SK-N-MC (cell line): ENCODE measurements at places on chromosomes 13 and 19.

- DNase-seq, result no peak
Measured at GRCh38 chr13:110916301-110917142, 1.7 kb upstream of the ANKRD10 start.

GRCh38 chr13:93976528-93976927, 503.0 kb downstream of the DCT start:
- no peak for DNase-seq

- DNase-seq, result no peak
Measured at GRCh38 chr19:46718157-46718933, 1.4 kb upstream of the PRKD2 start.

DNA sequence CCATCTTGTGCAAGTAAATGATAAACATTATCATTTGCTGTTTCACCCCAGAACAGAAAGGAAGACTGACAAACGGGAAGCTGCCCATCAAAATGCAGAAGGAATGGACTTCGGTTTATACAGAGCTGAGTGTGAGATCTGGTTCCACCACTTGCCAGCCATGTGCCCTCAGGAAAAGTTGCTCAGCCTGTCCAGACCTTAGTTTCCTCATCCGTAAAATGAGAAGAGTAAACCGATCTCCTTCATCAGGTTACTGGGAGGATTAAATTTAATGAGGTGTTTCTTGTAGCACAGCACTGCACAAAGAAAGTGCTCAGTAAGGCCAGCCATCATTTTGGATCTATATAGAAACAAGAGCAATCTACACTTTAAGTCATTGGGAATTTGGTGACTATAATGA, 36.7 kb upstream of the SERP2 start:
- no peak for DNase-seq

- DNase-seq, result no peak
Measured at GRCh38 chr19:29674374-29675119, 9.3 kb downstream of the PLEKHF1 start.

DNA sequence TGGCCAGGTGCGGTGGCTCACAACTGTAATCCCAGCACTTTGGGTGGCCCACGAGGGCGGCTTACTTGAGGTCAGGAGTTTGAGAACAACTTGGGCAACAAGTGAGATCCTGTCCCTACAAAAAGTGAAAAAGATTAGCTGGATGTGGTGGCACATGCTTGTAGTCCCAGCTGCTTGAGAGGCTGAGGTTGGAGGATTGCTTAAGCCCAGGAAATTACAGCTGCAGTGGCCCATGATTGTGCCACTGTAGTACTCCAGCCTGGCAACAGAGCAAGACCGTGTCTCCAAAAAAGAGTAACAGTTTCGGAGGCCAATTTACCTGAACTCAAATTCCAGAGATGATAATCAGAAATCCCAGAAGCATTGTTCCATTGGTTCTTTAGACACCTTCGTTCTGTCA, 4.4 kb downstream of the ZNF473 start:
- DNase-seq, result no peak

DNA sequence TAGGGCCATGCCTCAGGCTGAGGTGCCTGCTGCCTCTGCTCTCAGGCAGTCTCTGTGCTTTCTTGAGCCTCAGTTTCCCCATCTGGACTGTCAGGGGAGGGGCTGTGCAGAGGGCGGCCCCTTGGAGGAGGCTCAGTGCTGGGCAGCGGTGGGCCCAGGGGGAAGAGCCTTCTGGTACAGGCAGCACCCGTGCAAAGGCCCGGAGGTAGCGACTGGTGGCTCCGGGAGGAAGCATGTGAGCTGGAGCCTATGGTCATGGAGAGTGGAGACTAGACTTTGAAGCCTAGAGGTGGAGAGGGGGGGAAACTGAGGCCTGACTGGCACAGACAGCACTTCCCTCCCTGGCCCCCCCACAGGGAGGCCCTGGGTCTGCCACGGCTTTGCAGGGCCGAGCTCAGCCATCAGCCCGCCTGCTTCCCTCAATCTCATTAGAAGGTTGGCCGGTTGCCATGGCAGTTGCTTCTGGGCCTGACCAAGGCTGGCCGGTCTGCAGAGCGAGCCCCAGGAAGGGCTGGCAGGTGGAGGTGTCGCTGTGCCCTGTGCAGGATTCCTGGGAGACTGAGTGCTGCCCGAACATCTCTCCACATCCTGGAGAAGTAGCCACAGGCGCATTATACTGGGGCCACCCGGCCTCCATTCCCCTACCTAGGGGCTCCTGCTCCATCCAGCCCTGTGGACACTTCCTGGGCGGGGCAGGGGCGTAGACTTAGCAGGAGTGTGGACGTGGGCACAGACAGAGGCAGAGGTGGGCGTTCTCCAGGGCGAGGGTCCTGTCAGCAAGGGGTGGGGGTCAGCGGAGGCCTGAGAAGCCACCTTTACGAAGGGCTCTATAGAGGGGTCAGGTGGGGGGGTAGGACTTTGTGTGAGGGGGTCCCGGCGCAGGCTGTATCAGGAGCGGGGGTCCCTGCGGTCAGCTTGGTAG, 53.2 kb downstream of the CRTC1 start:
- no peak for DNase-seq
